GM12865 (cell line): ENCODE measurements at places on chromosomes 11 and 22.

GRCh38 chr11:2885017-2885677 is 428 bp downstream of the CDKN1C start:
- DNase-seq, result no peak

- no peak for DNase-seq
Observed at GRCh38 chr11:2482204-2482603, 37.4 kb downstream of the KCNQ1 start.

- DNase-seq, result no peak
Observed at GRCh38 chr11:2269601-2270321, 627 bp downstream of the ASCL2 start.

GRCh38 chr11:9399466-9399865 is 15.0 kb downstream of the IPO7 start:
- no peak for DNase-seq

DNA sequence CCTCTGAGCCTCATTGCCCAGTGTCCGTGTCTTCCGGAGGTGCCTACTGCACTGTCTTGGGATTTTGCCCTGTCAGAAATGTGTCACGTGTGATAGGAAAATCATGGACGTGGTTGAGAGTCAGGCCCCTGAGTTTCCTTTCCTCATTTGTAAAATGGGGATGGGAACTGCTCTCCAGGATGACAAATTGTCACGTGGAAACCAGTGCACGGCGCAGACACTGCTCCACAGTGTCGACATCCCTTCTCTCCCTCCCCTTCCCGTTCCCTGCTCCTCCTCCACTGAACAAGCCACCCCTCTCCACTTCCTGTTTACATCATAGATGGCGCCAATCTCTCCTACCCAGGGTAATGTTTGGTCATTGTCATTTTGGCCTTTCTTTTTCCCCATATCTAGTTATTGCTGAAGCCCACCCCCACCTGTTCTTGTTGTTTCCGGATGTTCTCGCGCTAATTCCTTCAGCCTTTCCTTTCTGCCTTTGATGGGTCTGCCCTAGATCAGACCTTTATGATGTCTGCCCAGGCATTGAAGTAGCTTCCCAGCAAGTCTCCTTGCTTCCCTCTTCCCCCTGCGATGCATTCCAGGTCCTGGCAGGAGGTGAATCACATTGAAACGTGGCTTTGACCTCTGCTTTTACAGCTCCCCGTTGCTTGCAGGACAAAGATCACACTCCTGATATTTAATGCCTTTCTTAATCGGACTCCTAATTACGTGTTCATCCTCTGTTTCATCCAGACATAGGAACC is 91.8 kb downstream of the TBC1D22A start:
- DNase-seq, result no peak

GRCh38 chr11:3840870-3841425 is at the start of gene RHOG:
TSS of gene RHOG (minus strand) at chr11:3840959. CDS start at chr11:3828138, 12,821 bp downstream.
- DNase-seq, result peak; percentile 88

GRCh38 chr11:22512457-22512856 is 113.2 kb downstream of the FANCF start:
- no peak for DNase-seq

GRCh38 chr11:88384669-88385005 is 47.1 kb upstream of the CTSC start:
- DNase-seq, result peak; percentile 45

DNA sequence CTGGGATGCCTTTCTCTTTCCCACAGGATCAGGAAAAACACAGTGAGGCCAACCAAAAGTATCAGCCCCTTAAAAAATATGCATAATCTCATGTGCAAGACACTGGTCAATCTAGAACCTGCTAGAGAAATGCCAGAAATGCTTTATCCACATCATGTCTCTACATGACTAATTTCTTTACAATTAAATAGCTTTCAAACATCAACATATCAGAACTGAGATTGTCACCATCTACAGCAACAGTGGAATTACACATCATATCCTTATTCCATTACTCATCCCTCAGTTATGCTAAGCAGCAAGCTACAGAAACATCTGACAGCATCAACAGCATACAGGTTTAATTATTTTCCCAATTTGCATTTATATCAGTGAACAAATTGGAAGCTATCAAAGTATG is 78.8 kb downstream of the DDIAS start:
- DNase-seq, result no peak

GRCh38 chr22:44550711-44551491 is 52.9 kb upstream of the RTL6 start:
- DNase-seq, result peak; percentile 75

- DNase-seq, result no peak
Observed at GRCh38 chr11:74316772-74317505, 5.5 kb upstream of the P4HA3 start.

DNA sequence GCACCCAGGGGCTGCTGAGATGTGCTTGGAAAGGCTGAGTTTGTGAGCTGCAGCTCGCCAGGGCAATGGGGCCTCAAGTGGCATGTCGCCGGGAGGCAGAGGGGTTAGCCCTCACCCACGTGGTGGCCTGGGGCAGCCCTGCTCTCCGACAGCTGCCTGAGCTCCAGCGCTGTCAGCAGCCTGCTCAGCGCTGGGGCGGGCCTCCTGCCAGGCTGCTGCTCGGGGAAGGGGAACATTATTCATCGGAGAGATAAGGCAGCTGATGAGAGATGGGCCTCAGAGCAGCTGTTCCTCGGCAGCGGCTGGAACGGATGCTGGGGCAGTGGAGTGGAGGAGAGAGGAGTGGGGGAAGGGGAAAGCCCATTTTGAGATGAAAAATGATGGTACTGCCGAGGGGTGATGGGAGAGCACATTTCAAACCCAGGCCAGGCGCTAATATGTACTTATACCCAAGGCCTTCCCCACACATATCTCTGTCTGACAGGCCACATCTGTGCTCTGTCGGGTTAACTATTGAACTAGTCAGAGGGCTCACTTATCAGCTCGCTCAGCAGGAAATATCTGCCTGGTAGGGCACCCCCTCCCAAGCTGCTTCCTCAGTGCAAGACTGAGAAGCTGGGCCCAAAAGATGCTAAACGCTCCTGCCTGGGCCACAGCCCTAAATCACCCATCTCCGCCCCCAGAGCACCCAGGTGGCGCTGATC is 79.5 kb downstream of the TIMP3 start:
- no peak for DNase-seq

DNA sequence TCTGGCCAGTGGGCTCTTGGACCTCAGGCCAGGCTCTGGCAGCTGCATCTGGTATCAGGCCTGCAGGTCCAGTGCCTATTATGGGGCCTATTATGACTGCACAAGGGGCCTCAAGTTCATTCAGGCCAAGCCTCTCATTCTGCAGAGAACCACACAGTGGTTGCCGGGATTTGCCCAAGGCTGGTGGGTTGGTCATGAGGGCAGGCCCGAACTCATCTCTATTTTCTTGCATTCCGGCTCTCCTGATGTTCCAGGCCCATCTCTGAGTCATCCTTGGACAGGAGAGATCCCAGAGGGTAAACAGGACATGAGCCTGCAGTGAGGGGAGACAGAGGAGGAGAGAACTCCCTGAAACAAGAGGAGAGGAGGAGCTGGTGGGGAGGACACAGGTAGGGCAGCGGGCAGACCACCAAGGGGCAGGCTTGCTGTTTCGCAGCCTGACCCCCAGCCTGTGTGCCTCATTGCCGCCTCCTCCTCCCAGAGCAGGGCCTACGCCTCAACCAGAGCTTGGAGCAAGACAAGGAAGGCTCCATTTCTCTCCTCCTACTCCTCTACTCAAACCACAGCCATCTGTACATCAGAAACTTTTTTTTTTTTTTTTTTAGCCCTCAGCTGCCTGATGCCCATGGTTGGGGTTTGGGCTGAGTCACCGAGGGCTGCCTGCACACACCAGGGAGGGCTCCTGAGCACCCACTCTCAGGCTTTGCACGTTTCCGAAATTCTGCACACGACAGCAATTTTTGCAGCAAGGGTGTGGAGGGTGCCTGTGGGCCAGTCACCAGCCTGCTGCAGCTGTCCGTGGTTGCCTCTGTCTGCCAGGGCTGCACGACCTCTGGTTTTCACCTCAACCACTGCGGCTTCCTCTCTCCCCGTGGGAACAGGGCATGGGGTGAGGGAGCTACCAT is 12.7 kb upstream of the TREH start:
- peak; percentile 91 for DNase-seq

DNA sequence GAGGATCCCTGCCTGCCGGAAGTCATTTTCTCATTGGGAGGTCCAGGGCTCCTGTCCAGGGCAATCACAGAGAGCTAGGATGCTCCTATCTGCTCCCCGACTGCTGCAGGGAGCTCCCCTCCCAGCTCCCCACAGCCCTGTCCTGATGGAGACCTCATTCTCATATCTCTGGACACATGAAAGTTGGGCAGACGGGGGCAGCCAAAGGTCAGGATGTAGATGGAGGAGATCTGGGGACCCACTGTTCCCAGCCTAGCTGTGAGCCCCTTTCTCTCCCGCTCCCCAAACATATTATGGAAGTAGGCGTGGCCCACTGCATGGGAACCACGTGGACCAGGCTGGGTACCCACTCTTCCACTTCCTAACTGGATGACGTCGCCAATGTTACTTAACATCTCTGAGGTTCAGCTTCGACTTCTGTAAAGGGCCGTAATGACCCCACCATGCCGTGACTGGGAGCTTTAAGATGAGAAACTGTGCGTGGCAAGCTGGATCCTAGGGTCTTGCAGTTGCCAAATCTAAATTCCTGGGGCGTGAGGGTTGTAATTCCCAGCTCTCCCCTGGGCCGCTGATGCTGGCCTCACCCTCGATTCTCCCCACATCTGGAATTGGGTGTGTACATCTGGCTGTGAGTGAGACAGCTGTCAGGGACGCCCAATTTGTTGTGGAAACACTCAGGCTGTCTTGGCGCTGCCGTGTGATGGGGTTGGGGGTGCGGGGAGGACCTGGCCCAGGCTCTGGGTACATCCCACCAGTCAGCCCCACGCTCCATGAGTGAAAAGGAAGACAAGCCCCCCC is 1.8 kb downstream of the CDC42EP2 start:
- DNase-seq, result no peak

DNA sequence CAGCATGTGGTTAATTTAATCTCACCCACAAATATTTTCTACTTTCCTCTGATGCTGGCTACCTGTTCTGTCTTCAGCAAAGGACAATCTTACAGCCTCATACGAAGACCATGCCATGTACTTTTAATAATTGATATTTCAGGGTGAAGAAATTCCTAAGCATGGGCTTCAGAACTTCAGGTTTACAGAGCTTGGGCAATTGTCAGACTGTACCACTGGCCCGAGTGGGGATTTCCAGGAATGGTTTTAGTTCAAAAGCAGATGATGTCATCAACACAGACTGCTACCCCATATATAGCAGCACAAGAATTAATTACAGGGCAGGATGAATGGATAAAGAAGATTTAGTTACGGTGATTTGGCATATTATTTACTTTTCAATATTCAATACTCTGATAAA is 171.8 kb downstream of the ETS1 start:
- DNase-seq, result peak; percentile 42

- no peak for DNase-seq
Observed at GRCh38 chr22:43275545-43276317, 67.4 kb downstream of the SCUBE1 start.

DNA sequence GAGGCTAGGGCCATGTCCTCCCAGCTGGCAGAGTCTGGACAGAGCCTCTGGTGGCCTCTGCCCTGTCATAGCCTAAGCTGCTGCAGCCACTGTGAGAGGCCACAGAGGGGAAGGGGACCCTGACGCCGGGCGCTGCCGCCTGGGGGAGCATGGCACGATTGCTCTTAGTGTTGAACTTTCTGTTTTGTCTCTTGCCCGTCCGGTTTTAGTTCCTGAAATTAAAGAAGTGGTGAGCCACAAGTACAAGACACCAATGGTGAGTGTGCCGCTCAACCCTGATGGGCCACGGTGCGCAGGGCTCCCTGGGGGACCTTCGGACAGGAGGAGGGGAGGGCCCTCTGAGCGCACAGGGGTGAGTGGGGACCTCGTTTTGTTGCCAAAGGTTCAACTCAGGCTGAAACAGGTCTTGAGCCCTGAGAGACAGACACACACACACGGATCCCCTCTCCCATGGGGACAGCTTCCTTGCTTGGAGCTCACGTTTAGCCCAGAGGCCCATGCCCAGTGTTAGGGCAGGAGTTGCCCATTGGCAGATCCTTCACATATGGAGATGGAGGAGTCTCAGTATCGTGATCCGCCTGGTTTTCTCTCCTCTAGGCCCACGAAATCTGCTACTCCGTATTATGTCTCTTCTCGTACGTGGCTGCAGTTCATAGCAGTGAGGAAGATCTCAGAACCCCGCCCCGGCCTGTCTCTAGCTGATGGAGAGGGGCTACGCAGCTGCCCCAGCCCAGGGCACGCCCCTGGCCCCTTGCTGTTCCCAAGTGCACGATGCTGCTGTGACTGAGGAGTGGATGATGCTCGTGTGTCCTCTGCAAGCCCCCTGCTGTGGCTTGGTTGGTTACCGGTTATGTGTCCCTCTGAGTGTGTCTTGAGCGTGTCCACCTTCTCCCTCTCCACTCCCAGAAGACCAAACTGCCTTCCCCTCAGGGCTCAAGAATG is 23.8 kb downstream of the MYBPC3 start:
- DNase-seq, result peak; percentile 72

GRCh38 chr11:65891219-65892136 is 1.0 kb downstream of the CCDC85B start:
- DNase-seq, result peak; percentile 67

DNA sequence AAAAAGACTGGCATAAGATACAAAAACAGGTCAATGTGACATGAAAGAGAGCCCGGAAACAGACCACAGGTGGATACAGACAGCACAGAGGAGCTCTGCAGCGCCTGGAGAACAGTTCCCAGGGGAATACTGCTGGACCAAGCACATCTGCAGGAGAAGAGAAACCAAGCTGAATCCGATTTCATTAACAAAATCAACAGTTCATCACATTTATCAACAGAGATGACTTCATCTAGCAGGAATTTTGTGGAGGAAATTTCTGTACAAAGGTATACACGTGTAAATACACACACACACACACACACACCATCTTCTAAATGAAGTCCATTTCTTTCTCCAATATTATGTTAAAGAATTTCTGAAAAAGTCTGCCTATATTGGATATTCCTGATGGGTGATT is 17.1 kb downstream of the YPEL1 start:
- no peak for DNase-seq

DNA sequence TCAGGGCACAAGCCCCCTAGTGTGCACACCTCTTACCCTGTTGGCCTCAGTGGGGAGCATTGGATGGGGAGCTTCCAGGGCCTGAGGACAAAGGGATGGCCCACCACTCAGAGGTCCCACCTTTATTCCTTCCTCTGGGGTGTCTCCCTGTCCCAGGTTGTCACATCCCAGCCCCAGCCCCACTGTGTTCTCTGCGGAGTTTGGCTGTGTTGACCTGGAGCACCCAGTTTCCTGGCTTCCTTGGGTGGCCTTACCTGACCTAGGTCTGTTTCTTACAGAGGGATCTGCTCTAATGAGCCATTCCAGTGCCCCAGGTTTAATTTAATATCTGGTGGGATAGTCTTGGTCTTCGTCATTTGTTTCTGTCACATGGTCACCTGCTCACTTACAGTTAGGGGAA is 38.8 kb upstream of the HORMAD2 start:
- no peak for DNase-seq

- DNase-seq, result no peak
Observed at GRCh38 chr11:31656051-31656450, 146.5 kb downstream of the ELP4 start.

GRCh38 chr11:15406851-15407351 is 292.2 kb downstream of the INSC start:
- DNase-seq, result no peak

GRCh38 chr22:46263216-46263590 is at the start of gene PKDREJ:
TSS of gene PKDREJ (minus strand) at chr22:46263343. CDS start at chr22:46263322, 21 bp downstream.
- no peak for DNase-seq
